ENCODE measurements at places on chromosomes 6 and 20.

DNA sequence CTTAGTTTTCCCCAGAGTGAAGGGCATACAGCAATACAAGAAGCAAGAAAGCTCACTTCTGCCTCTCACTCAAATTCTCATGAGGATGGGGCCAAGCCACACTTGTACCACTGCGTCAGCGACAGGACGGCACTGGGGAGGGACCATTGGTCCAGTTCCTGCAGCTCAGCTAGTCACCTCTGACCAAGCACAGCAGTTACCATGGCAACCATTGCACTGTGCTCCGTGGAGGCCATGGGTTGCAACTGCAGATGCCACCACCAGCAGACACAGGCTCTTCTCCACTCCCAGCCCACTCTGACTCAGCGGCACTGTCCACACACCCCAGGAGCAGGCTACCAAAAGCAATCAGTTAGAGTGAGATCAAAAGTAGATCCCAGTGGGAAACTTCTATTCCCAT, 441.1 kb upstream of the ARID1B start:
- DNase-seq: no peak

DNA sequence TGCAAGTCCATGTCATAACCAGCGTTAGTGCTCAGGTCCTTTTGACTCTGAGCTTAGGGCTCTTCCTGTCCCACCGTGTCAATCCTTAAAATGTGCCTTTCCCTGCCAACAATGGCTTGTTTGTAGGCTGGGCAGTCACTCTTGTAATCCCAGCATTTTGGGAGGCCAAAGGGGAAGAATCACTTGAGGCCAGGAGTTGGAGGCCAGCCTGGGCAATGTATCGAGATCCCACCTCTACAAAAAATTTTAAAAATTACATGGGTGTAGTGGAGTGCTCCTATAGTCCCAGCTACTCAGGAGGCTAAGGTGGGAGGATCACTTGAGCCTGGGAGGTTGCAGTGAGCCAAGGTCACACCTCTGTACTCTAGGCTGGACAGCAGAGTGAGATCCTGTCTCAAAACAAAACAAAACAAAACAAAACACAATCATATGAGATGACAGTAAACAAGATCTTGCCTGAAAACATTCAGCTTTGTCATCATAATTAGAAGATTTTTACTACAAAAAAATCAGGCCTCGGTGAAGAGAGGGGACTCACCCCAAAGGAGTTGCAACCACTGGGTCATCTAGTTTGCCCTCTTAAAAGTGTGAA, 52.5 kb upstream of the SLC32A1 start:
- DNase-seq: no peak

DNA sequence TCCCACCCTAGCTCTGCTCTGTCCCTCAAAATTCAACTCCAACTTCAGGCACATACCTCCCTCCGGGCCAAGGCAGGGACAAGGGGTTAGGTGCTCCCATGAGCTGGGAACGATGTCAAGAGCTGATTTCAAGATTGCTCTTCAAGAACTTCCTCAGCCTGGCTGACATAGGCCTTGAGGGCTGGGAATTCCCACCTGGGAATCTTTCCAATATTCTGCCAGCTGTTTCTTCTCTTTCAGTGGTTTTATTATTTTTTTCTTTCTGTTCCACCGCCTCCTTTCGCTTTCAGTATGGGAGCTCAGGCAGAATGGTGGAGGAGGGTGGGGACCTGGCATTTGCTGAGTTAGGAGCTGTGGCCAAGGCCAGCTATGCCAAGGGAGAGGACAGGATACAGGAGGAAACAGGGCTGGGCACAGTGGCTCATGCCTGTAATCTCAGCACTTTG, 33.7 kb downstream of the SRSF3 start:
- no peak for DNase-seq

- no peak for DNase-seq
Measured at GRCh38 chr6:42179945-42180313, 6.8 kb downstream of the GUCA1A start.

GRCh38 chr20:32113591-32114260, 4.2 kb downstream of the TM9SF4 start:
- DNase-seq: no peak

GRCh38 chr20:53898556-53898931, 171.8 kb downstream of the BCAS1 start:
- no peak for DNase-seq

DNA sequence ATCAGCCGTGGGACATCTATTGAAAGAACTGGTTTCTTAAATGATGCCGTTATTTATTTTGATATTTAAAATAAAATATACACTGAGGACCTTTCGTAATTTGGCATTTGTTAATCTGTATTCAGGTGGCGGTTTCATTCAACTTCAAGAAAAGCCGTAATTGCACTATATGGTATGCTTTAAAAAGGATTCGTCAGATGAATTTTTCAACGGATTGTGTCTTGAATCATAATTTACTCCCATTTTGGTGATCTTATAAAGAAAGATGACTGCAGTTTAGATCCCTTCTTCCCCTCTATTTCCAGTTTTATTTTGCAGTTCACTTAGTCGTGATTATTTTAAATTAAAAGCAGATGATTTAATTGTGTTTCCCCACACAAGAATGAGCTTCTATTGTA, 761 bp downstream of the KLHL32 start:
- no peak for DNase-seq

DNA sequence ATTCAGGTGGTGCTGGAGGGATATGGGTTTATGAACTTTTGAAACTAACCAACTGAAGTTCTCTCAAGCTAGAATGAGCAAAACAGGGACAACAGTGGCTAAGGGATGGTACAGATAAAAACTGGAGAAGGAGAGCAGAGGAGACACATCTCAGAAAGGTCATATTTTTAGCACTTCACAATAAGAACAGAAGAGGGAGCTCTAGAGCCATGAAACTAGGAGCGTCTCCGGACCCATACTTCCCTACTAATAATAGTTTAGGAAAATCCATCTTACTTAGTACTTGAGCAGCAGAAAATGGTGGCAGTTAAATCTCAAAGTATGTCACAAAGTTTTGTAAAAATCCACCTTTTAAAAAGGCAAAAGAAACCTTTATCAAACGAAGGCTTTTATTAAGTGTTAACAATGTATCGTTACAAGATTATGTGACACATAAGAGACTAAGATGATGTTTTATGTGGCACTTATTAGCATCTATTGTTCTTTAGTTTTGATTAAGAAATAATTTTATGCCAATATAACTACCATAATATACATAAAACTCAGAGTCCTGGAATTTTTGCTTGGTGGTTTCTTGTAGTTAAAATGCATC, 278.6 kb downstream of the TBC1D32 start:
- DNase-seq: no peak

DNA sequence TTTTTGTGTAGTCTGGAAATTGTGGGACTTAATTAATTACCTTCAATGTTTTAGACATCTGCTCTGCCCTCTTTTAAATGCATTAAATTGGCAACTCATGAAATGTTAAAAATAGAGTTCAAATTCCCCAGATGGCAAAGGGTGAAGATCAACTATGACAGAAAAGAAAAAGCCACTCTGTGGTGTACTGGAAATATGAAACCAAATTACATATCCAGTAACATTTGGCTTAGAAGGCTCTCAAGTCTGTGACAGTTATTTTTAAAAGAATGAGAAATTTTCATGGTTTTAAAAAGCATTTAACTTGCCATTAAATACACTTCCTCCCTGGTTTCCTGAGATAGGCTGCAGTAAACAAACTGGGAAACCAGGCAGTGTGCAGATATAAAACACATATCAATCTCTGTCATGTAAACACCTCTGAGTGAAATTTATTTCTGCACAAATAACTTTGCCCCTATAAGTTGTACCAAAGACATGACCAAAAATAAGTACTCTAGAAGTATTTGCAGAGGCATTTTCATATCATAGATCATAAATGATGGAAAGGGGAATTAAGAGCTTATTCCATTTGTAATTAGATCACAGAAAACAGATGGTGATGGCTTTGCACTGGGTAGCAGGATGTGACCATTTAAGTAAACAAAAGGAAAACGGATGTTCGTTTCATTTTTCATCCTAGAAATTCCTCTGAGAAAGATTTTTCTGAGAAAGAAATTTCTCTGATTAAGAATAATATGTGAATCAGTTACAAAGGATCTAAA, 360.1 kb downstream of the SAMD5 start:
- DNase-seq: no peak

DNA sequence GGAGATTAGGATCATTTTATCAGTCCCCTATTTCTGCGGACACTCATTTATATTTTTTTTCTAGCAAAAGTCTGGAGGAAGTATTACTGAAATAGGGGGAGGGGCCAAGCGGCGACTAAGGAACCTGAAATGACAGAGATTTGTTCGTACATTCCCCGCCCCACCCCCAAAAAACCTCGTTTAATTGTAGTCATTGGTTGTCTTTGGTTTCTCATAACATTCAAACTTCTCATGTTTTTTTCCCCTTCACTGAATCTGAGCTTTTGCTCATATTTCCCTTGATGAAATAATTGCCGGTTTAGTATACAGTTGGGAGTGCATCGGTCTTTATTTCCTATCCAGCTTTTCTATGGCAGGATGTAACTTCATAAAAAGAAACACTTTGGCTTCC, 768 bp upstream of the FYN start:
- peak; percentile 56 for DNase-seq

- no peak for DNase-seq
Measured at GRCh38 chr20:32289661-32290431, 12.4 kb downstream of the KIF3B start.

DNA sequence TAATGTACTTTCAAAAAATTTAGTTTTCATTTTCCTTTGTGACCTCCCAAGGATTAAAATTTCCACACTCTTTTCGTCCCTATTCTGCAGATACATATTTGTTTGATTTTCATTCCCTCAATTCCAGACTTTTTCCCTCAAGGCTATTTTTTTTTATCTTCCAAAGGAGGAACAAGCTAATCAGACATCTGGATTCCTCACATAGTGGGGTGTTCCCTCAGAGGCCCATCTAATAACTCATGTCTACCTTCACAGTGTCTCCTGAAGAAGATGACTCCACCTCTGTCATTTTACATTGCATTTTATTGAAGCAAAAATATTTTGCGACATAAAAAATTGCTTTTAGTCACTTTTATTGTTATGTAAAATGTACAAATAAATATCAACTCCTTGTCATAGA, 122.2 kb downstream of the RFPL4B start:
- no peak for DNase-seq

- no peak for DNase-seq
Measured at GRCh38 chr20:13455713-13456112, 183.0 kb downstream of the TASP1 start.

DNA sequence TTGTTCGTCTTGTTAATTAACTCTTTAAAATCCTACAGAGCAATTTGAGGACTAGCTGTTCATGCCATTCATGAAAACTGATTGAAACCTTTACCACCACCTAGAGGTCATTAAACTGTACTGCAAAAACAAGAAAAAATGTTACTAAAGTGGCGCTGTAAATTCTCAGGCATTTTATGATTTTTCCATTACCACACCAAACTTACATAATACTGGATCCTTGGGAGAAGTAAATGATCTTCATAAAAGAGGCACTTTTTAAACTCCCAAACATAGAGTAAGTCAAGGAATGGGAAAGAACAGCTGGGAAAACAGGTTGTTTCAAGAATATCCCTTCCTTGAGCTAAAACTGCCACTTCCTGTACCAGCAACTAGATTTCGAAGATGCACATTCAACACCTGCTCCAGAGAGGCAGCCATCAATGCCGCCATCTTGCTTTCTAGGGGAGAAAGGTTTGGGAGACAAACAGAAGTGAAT, 54.3 kb downstream of the MYLIP start:
- no peak for DNase-seq

- DNase-seq: no peak
Measured at GRCh38 chr6:64376394-64376793, 740.8 kb downstream of the PHF3 start.

- no peak for DNase-seq
Measured at GRCh38 chr6:107192830-107193229, 77.5 kb upstream of the BEND3 start.

GRCh38 chr6:26400626-26401025, 1.4 kb upstream of the BTN3A1 start:
- no peak for DNase-seq

DNA sequence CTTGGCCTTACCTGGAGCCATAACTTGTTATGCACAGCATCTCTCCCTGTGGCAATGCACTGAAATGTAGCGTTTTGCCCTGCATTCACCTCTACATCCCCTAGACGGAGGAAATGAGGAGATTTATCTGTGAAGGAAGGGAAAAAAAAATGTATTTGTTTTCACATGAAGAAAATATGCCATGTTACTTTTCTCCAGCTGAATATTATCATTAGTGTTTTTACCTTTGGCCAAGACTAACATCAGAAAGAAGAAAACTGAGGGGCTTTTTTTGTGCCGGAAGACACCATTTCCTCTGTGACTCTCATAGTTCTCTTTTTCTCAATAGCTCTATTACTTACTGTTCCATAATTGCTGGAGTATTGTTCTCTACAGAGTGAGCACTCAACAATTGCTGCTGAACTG, 280.4 kb downstream of the PTPRK start:
- no peak for DNase-seq

DNA sequence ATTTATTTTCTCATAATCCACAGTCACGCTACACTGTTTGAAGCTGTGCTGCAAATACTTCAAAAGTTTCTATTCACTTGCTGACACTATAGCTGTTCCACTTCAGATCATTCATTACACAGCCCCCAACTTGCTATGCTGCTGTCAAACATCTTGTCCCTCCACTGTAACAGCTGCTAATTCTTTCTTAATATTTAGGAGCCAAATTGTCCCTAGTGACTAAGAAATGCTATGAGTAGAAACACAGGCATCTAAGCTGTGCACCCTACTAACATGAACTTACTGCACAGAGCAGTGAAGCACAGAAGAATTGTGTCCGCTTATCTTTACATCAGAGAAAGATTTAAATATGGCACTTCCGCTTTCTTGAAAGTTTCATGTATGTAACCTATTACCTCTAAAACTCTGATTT, 91.3 kb downstream of the PDE10A start:
- DNase-seq: no peak

GRCh38 chr20:50493881-50494253, 16.3 kb upstream of the PTPN1 start:
- no peak for DNase-seq

DNA sequence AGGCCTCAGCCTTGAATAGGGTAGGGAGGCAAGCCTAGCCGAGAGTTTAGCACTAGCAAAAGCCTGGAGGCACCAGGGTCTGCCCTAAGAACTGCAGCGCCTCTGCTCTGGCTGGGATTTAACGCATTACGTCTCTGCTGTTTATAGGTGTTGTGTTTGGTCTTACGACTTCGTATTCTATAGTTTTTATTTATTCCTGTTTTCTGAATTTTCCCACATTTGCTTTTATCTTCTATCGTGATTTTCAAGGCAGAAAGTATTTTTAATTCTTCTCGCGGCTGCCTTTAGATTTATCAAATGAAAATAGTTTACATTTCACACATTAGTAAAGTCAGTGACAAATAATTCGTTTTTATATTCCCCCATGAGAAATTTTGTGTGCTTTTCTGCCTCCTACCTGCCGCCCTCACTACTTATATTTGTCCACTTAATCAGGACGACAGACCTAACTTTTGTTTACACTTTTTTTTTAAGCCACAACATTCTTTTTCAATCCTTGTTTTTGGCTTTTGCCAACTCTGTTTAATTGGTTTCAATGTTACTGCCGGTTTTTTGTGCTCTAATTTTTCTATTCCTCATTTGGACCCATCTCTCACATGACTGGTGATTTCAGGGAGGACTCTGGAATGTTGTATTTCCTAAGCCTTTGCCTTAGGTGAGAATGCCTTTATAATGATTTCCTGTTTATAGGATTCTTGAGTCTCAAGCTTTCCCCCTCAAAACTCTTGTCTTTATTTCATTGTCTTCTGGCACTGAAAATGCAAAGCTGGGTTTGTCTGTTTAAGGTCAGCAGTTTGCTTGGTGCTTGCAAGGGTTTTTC, 1.3 kb upstream of the LZTS3 start:
- no peak for DNase-seq

Data from effector CD8-positive, alpha-beta T cell (primary cell).